ENCODE measurements at places on chromosomes 12 and 14.

GRCh38 chr12:131815131-131815530, 13.1 kb upstream of the MMP17 start:
- DNase-seq = no peak

DNA sequence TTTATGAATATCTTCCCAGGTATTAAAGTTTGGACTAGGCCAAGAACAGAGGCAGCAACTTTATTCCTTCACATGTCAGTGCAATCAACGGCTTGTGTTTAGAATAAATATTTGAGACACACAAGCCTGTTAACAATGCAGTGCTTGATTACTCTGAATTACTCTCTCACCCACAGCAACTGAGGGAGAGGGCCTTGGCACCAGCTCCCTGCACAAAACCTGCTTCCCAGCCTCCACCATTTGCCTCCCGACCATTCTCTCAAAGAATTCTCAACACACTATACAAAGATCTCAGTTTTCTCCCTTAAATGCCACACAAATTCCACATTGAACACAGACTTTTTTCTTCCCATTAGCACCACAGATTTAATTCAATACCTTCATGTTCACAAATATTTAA, 77.0 kb downstream of the STON2 start:
- no peak for DNase-seq

GRCh38 chr12:12153596-12153995, 82.9 kb downstream of the BCL2L14 start:
- DNase-seq = no peak

GRCh38 chr12:96500693-96501092, 11.3 kb downstream of the CFAP54 start:
- no peak for DNase-seq

DNA sequence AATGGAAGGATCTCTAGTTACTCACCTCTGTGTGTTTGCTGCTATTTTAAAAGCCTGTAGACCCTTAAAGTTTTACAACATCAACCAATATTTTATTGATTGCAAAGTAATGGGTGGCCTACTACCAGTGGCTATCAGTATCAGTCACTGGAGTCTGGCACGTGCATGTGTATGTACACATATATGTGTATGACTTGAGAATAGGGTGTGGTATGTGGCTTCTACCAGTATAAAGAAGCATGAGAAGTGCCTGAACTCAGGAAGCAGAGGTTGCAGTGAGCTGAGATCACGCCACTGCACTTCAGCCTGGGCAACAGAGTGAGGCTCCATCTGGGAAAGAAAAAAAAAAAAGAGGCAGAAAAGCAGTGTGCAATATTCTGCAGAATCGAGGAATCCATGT, 45.5 kb upstream of the GAS2L3 start:
- no peak for DNase-seq

- no peak for DNase-seq
These were observed 18.9 kb downstream of the DYRK2 start for GRCh38 chr12:67667276-67668073.

DNA sequence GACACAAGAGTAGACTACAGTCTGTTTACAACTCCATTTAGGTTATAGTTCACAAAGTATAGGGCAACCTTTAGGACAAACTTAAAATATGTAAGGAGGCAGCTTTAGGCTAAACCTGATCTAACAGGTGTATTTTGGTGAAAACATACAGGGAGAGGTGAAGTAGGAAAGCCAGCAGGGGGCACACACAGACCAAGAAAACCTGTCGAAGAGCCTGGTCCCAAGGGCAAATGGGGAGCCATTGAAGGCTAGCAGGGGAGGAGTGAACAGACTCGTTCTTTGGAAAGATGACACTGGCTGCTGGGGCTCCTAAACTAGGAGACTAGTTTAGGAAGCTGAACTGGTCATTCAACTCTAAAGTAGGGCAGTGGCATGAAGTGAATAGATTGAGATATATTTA, 138.8 kb upstream of the WSCD2 start:
- DNase-seq = peak; percentile 79

- DNase-seq = no peak
These were observed 18.9 kb upstream of the HAL start for GRCh38 chr12:96014943-96015599.

GRCh38 chr12:65415826-65416225, 137.3 kb downstream of the MSRB3 start:
- DNase-seq = no peak

DNA sequence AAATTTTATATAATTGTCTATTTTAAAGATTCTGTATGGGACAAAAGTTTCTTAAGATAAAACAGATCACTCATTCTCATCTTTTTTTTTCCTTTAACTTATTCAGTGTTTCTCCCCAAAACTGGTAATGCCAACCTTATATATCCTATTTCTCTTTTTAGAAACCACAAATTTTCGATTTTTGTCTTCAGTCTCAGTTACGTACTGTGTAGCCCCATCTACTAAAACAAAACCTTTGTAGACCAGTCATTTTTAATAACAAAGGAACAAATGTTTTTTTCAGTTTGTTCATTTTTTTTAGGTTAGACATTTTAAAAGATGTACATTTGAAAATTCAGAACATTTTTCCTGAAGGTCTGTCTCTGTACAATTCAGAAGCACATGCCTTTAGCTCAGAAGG, 18.2 kb downstream of the PNMA1 start:
- DNase-seq = no peak

- DNase-seq = peak; percentile 78
These were observed 64.8 kb upstream of the PTGR2 start for GRCh38 chr14:73786636-73787485.

GRCh38 chr14:105143451-105144025, 25.0 kb downstream of the JAG2 start:
- DNase-seq = peak; percentile 43
